ENCODE measurements at places on chromosomes 3 and 15. TPM values are rescaled to one million over a fixed set of nuclear protein-coding genes. Genes with fewer than 3 reads are reported as not detected.

- H3K4me3 ChIP-seq, result no peak overlapping the region
- no peak overlapping the region for H3K27ac ChIP-seq
- peaks cover 14% of the 10 kb centered on the region for H3K27me3 ChIP-seq
- no peaks in the 10 kb centered on the region for H3K36me3 ChIP-seq
- H3K4me1 ChIP-seq, result no peaks in the 10 kb centered on the region
- no peak for DNase-seq
Observed at GRCh38 chr3:67804578-67804977, 150.2 kb upstream of the SUCLG2 start.

DNA sequence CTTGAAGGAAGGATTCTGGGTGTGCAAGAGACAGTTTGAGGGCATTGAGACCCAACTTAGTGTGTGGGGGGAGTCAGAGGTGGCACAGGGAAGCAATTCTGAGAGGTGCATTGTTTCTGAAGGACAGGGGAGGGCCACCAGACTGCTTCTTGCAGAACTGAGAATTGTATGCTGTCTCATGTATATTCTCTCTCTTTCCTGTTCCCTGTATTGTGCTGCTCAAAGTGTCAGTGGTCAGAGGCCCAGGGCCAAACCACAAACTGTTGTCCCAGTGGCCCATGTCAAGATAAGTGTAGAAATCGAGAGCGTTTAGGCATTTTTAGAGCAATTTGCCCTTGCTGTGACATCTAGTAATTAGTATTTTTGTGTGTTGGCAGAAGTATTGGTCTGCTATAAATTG is 567.1 kb downstream of the EDEM1 start:
- H3K27me3 ChIP-seq, result peaks cover 17% of the 10 kb centered on the region
- H3K27ac ChIP-seq, result no peak overlapping the region
- no peaks in the 10 kb centered on the region for H3K36me3 ChIP-seq
- no peak overlapping the region for H3K4me3 ChIP-seq

Gene MYZAP
- 1.3 TPM for total RNA-seq

GRCh38 chr3:115996420-115997108 is 373.3 kb downstream of the GAP43 start:
- no peaks in the 10 kb centered on the region for H3K27me3 ChIP-seq
- no peak overlapping the region for H3K4me3 ChIP-seq
- H3K4me1 ChIP-seq, result peaks cover 22% of the 10 kb centered on the region
- H3K27ac ChIP-seq, result no peak overlapping the region
- H3K36me3 ChIP-seq, result no peaks in the 10 kb centered on the region

GRCh38 chr3:132626955-132627354 is 29.9 kb downstream of the ACKR4 start:
- DNase-seq, result peak; percentile 26
- H3K27me3 ChIP-seq, result no peaks in the 10 kb centered on the region
- peaks cover 29% of the 10 kb centered on the region for H3K36me3 ChIP-seq
- peaks cover 8% of the 10 kb centered on the region for H3K4me1 ChIP-seq

DNA sequence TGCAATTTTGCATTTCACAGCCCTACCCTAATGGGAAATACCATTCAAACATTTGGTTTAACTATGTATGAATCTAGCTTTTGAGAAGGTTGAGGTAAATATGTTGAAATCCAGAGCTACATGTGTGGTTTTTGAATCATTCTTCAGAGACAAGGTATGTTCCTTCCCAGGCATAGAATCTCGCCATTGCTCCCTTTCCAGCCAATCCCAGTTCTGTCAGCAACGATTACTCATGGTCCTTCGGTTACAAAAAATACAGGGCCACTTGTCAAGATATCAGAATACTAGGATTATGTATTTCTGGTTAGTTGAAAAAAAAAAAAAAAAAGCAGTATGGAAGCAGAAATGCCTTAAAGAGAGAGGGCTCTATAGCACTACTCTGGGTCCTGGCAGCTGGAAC is 182.4 kb downstream of the RBMS3 start:
- H3K27me3 ChIP-seq, result no peaks in the 10 kb centered on the region
- peaks cover 6% of the 10 kb centered on the region for H3K36me3 ChIP-seq
- no peak overlapping the region for H3K27ac ChIP-seq
- DNase-seq, result peak; percentile 35
- H3K4me3 ChIP-seq, result no peak overlapping the region

Gene CSPG4
- 0.05 TPM for total RNA-seq
